GM20000 (cell line): ENCODE measurements at places on chromosomes 7 and 10.

GRCh38 chr7:158020706-158021095, 566.9 kb downstream of the PTPRN2 start:
- no peak for DNase-seq

GRCh38 chr10:68900427-68901104, 549 bp upstream of the DDX50 start:
- no peak for DNase-seq

DNA sequence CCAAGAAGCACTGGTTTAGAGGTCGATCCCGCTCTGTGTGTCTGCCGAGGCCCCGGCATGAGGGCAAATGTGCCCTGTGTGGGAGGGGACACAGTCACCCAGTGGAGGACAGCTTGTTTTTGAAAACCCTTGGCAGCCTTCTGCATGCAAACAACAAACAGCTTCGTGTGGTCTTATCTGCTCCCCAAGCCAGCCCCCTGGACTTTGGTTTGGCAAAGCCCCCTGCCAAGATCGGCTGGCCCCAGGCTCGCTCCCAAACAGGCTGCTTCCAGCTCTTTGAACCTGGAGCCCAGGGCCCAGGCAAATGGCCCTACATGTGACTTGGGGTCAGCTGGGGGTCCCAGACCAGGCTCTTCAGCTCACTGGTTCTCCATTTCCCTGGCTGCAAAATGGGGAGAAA, 2.9 kb downstream of the ELN start:
- DNase-seq, result no peak

- DNase-seq, result no peak
Measured at GRCh38 chr10:68423522-68423921, 16.4 kb upstream of the RUFY2 start.

- no peak for DNase-seq
Measured at GRCh38 chr7:150862356-150862755, 10.0 kb downstream of the AOC1 start.

DNA sequence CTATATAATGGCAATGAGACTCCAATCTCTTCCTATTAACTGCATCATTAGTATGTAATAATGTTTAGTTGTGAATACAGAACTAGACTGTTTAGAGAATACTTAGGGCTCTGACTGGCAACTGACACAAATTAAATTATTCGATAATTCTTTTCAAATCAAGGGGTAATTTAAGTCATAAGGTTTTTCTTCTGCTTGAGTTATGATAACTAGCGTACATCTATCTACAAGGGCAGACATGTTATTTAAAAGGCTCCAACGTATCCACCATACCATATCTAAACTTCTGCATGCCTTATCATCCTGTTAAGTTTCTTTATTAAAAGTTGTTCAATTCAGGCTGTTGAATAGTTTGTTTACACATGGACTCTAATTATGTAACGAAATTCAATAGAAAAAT, 11.2 kb downstream of the SEMA3C start:
- no peak for DNase-seq

DNA sequence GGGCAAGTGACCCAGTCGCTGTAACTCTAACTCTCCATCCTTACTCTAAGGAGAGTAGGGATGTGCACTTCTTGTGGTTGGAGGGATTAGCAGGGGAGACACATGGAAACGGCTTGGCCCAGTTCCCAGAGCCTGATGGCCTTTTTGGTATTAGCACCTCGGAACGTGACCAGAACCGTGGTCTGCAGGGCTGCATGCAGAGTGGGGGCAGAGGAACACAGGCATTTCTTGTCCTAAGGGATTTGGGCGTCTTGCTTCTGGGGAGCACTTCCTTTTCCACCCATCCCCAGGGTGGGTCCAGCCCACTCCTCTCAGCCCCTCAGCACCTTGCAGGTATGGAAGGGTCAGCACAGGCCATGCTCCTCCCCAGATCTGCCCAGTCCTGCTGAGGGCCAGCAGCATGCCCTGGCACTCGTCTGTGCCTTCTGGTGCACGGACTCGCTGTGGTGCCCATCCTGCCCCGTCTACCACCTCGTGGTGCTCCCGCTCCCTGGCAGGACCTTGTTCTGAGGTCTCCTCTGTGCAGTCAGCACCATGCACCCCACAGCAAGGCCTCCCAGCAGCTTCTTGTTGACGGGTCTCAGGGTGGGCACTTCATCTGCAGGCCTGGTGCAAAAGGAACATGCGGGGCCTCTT, 109.6 kb downstream of the ACTR3B start:
- DNase-seq, result no peak

DNA sequence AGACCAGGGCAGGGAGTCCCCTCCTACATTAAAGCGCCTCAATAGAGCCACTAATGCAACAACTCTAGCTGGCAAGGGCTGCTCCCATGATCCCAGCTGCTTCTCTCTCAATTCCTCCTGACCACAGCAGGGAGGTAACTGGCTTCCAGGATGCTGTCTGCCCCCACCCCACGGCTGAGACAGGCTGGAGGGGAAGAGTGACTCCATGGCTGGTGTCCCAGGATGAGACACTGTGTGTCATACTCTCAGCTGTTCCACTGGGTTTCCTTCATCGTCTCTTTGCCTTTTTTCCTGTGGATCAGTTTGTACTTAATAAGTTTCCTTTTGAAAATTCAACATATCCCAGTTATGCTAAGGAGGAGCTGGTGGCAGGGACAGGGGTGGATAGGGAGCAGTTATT, 27.7 kb upstream of the MYH16 start:
- DNase-seq, result no peak

GRCh38 chr10:34121781-34122622, 693.1 kb downstream of the PARD3 start:
- DNase-seq, result no peak
